ENCODE measurements at places on chromosomes 12 and 14.

DNA sequence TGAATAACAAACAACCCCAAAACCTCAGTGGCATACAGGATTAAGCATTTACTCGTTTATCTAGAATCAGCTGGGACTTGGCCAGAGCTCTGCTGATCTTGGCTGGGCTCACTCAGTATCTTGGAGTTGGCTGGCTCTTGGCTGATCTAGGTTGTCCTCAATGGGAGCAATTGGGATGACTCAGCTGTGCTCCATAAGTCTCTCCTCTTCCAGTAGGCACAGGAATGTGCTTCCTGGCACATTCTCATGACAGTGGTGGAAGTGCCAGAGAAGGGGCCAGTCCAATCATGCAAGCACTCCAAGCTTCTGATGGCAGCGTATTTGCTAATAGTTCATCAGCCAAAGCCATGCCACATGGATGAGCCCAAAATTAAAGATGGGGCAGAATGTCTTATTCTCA is 41.7 kb upstream of the ANO4 start:
- DNase-seq, result peak; percentile 5

DNA sequence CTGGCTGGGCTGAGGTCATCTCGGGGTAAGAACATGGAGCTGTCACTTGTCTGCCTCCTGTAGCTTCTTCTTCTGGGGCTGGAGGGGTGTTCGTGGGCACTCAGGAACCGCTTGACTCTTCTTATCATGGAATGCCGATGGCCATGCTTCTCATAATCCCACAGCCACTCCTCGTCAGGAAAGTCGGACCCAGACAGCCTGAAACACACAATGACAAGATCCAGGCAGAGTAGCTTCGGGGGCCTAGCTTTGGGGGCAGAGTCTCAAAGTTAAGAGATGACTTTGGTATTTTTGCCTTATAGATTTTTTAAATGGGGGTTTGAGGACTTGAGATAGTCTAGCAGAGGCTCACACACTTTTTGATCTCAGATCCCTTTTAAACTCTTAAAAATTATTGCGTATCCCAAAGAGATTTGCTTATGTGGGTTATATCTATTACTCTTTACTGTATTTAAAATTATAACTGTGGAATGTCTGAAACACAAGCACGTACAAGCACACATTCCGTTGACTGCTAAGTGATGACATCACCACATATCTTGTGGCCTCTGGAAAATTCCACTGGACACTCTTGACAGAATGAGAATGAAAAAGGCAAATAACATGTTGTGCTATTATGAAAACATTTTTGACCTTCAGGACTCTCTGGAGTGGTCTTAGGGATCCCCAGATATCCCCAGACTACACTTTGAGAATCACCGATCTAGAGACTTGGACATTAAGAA is 43.3 kb downstream of the BEST3 start:
- DNase-seq, result peak; percentile 91

DNA sequence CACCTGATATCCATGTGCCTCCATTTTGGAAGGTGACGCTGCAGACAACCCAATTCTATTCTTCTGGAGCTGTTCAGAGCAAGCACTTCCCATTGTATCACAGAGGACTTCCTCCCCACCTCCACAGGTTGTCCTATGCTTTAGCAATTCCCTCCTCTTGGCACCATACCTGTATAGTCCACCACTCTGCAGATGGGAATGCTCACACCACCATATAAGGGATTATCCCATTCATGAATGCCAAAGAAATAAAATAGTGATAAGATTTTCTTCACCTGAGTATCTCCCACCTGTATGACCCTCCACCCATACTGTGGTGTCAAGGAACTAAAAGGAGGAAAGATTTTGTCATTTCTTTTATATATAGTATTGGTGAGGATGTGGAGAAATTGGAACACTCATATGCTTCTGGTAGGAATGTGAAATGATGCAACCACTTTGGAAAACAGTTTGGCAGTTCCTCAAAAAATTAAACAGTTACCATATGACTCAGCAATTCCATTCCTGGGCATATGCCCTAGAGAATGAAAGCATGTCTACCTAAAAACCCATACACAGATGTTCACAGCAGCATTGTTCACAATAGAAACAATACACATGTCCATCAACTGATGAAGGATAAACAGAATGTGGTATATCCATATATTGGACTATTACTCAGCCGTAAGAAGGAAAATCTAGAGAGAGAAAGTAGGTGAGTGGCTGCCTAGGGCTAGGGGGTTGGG is 75.2 kb downstream of the FIGNL2 start:
- peak; percentile 93 for DNase-seq

GRCh38 chr12:6791931-6792520 is 2.7 kb downstream of the CD4 start:
- DNase-seq, result no peak

DNA sequence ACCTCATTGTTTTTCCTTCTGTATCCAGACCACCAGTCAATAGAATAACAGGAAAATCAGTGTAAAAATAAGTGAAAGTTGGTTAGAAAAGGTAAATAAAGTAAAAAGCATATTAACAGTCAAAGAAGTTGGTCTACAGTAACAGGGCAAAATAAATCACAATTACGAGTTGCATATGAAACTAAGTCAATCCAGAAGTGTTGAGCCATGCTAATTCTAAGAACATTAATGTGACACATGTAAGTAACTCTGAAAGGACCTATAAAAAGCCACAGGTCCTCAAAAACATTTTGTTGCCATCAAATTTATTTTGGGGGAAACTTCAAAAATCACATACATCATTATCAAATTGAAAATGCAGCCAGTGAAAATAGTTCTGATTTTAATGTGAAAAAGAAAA is 56.4 kb downstream of the LRP6 start:
- no peak for DNase-seq

GRCh38 chr12:8780389-8780788 is 42.0 kb upstream of the A2ML1 start:
- peak; percentile 35 for DNase-seq

DNA sequence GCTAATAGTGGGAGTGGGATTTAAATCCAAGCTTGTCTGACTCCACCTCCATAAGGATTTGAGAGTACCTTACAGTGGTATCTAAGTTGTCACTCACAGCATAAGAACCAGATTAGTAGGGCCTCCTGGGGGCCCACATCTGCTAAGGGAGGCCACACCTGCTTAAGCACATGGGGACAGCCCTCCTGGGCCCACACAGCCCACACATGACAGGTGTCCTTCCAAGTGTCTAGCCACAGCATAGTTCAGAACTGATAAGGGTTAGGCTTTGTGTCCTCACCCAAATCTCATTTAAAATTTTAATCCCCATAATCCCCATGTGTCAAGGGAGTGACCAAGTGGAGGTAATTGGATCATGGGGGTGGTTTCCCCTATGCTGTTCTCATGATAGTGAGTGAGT is 186.0 kb upstream of the HMGA2 start:
- no peak for DNase-seq

DNA sequence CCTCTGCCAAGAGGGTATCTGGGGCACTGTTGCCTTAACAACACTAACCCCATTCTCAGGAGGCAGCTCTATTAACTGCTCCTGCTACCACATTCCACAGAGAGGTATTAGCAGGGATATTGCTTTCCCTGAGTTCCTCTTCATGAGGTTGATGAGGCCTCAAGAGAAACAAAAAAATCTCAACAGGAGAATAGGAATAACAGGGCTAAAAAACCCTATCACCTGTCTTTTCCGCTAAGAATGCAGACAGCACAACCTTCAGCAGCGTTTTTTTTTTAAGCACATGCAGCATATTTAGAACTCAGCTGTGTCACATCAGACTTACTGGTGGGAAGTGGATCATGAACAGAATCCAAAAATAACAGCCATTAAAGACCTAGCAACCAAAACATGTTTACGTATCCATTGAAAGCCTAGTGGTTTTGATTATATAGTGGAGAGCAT is 29.2 kb downstream of the ATF7 start:
- DNase-seq, result peak; percentile 74

GRCh38 chr14:60101786-60102185 is 10.1 kb downstream of the PCNX4 start:
- DNase-seq, result peak; percentile 29

DNA sequence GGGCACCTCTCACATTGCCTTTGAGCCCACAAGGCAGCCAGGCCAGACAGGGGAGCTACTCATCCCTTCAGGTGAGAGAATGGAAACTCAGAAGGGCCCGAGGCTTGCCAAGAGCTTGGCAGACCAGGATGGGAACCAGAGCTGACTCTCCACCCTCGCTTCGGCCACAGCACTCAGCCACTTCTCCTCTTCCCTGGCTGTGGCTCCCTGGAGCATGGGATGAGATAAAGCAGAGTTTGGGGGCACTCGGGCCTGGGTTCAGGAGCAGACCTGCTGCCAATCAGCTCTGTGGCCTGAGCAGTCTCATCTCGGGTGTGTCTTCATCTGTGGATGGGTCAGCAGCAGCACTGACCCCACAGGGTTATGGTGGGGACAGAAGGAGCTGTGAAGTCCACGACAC is 20.0 kb upstream of the CCDC85C start:
- no peak for DNase-seq

GRCh38 chr14:53494587-53494986 is 341.5 kb upstream of the DDHD1 start:
- DNase-seq, result peak; percentile 33

GRCh38 chr12:31866523-31866922 is 92.7 kb upstream of the RESF1 start:
- DNase-seq, result no peak

- peak; percentile 85 for DNase-seq
Observed at GRCh38 chr14:99415496-99416281, 65.0 kb downstream of the SETD3 start.

GRCh38 chr12:100718187-100718586 is 76.4 kb upstream of the ANO4 start:
- peak; percentile 49 for DNase-seq

GRCh38 chr12:32249777-32250176 is 143.1 kb downstream of the BICD1 start:
- peak; percentile 33 for DNase-seq

DNA sequence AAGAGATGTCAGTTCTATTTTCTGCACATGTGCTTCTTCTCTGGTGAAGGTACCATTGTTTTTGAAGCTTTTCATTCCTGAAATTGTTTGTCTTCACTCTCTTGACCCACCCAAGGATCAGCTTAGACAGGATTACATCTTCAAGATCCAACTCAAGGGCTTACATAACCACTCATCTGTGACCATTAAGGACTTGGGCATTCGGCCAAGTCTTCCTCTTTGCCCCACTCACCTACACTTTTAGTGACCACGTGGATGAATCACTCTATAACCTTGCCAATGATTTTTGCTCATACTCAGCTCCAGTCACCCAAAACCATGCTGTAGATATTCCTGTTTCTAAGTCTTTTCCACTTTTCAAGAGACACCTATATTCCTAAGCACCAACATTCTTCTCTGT is 36.5 kb upstream of the SSTR1 start:
- peak; percentile 65 for DNase-seq

- DNase-seq, result no peak
Observed at GRCh38 chr12:52316701-52317100, 4.5 kb downstream of the KRT83 start.

- DNase-seq, result no peak
Observed at GRCh38 chr12:92261692-92262091, 116.0 kb upstream of the BTG1 start.

DNA sequence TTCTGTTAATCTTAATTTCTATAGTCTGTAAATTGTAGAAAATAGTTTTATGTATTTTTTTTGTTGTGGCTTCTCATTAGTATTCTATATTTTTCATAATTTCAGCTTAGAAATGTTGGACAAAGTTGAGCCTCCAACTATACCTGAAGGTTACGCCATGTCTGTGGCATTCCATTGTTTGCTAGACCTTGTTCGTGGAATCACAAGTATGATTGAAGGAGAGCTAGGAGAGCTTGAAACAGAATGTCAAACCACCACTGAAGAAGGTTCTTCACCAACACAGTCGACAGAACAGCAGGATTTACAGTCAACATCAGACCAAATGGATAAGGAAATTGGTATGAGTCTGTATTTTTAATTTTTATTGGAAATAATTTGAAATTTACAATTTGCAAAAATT is 65.7 kb downstream of the MON2 start:
- DNase-seq, result no peak

- peak; percentile 15 for DNase-seq
Observed at GRCh38 chr14:69610020-69610873, 1.1 kb upstream of the SUSD6 start.

GRCh38 chr12:69120354-69120753 is 119.0 kb upstream of the CPSF6 start:
- no peak for DNase-seq

DNA sequence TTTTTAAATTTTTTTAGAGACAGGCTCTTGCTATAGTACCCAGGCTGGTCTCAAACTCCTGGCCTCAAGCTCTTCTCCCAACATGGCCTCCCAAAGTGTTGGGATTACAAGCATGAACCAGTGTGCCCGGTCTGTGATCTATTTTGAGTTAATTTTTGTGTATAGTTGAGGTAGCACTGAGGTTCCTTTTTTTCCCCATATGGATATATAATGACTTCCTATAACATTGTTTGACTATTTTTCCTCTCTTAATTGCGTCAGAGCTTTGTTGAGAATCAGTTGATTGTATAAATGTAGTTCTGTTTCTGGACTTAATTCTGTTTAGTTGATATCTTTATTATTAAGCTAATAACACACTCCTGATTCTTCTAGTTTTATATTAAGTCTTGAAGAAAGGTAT is 8.6 kb upstream of the M6PR start:
- no peak for DNase-seq

GRCh38 chr14:79627058-79627457 is 584.2 kb downstream of the DIO2 start:
- no peak for DNase-seq

DNA sequence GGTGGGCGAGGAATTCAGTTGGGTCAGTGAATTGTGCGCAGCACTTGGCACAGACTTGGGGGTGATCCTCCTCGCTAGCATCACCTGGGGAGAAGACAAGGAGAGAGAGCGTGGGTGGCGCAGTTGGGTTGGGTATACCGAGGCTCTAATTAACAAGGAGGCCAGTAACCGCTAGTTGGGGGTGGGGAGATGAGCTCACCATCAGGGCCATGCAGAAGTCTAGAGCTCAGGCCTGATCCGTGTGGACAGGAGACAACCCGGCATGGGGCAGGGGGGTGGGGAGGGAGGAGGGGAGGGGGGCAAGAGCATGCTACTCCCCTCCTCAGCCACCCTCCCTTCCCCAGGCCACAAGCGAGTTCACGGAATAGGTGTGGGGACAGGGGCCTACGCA is 580 bp downstream of the SALL2 start:
- no peak for DNase-seq

- DNase-seq, result no peak
Observed at GRCh38 chr12:115032521-115032920, 348.5 kb upstream of the TBX3 start.
